ENCODE measurements at places on chromosomes 16 and 17.
A peak's percentile ranks its signal among the peaks of the same experiment; 100 is the strongest.

DNA sequence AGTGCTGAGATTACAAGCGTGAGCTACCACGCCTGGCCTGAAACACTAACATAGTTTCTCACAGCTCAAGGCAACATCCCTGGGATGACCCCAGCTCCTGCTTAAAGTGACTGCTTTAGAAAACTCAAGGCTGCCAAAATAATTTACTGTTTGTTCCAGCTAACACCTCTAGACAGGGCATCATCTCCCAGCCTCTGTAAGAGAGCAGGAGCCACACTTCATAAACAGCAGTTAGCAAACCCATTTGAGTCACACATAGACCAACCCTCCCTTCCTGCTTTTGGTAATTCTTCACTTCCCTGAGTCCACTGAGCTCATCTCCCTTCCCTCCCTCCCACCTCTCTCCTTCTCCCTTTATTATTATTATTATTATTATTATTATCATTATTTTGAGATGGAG is 201.3 kb downstream of the XYLT1 start:
- peaks cover 16% of the 10 kb centered on the region for H3K4me1 ChIP-seq
- DNase-seq, result no peak
- H3K4me3 ChIP-seq, result no peak overlapping the region

- no peak overlapping the region for H3K27ac ChIP-seq
- no peaks in the 10 kb centered on the region for H3K36me3 ChIP-seq
- no peaks in the 10 kb centered on the region for H3K27me3 ChIP-seq
- no peak for DNase-seq
- H3K4me3 ChIP-seq, result no peak overlapping the region
These were observed 7.3 kb upstream of the CAPNS2 start for GRCh38 chr16:55559233-55559632.

- no peak overlapping the region for H3K27ac ChIP-seq
- H3K36me3 ChIP-seq, result 0 out of 2 replicates have a peak, but pooled peaks cover 1% of the 10 kb centered on the region
- DNase-seq, result no peak
These were observed 14.4 kb downstream of the TBKBP1 start for GRCh38 chr17:47708312-47708863.

GRCh38 chr16:69381231-69381630 is 4.6 kb downstream of the TERF2 start:
- no peak for DNase-seq
- H3K27ac ChIP-seq, result no peak overlapping the region
- H3K27me3 ChIP-seq, result no peaks in the 10 kb centered on the region
- peaks cover 8% of the 10 kb centered on the region for H3K4me1 ChIP-seq
- peaks cover 5% of the 10 kb centered on the region for H3K36me3 ChIP-seq

DNA sequence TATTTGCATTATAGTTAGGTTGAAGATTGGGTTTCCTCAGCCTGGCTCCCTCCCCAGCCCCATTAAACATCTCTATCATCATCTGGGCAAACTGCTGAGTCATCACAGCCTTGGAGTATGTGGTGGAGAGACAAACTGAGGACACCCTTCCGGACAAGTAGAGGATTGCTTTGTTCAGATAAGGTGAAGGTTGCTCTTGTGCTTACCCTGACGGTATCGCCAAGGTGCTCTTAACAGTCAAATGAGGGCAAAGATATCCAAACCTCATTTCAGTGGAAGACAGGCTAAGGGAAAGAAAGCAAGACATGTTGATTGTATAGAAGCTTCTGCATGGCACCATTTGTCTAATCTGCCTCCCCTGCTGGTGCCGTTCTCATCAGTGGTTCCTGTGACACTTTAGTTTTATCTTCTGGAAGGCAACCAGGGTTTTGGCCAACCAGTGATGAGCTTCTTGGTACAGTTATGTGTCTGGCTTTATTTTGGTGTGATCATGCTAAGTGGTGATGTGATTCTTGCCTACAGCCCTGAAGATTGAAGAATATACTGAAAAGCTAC is 56.9 kb upstream of the LGALS9 start:
- H3K27ac ChIP-seq, result peak overlapping the region; percentile 54
- H3K4me1 ChIP-seq, result peaks cover 86% of the 10 kb centered on the region
- no peaks in the 10 kb centered on the region for H3K27me3 ChIP-seq
- H3K4me3 ChIP-seq, result no peak overlapping the region

- H3K27ac ChIP-seq, result no peak overlapping the region
- no peak overlapping the region for H3K4me3 ChIP-seq
- H3K27me3 ChIP-seq, result no peaks in the 10 kb centered on the region
- no peaks in the 10 kb centered on the region for H3K36me3 ChIP-seq
These were observed 347.7 kb downstream of the NPIPA8 start for GRCh38 chr16:17988839-17989238.

GRCh38 chr16:19884611-19885450 is at the start of gene GPRC5B:
Gene GPRC5B, minus strand, starts transcription at chr16:19884848. Its CDS starts 12,003 bp downstream, at chr16:19872845.
- peak within 1 kb of the TSS; percentile 47 for H3K4me3 ChIP-seq
- H3K27me3 ChIP-seq, result no peaks in the 10 kb centered on the region
- no peaks in the 10 kb centered on the region for H3K36me3 ChIP-seq
- H3K4me1 ChIP-seq, result no peaks in the 10 kb centered on the region
- H3K27ac ChIP-seq, result no peak within 1 kb of the TSS

DNA sequence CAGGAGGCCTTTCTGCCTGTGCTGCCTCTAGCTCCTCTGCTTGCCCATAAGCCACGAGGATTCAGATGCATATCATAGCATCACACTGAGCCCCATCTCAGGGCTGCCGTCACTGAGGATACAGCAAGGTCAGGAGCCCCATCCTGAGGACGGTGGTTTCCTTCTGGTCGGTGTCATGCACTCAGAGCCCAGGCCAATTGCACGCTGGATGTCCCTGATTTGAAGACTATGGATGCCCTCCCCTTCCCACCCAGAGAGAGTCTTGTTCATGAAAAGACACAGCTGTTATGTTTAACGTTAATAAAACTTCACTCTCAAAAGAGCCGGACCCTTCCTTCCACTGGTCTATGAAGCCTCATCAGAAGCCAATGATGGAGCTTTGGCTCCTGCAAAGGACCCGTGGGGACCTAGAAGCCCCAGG is 19.9 kb downstream of the COTL1 start:
- H3K36me3 ChIP-seq, result no peaks in the 10 kb centered on the region
- peaks cover 16% of the 10 kb centered on the region for H3K4me1 ChIP-seq
- no peak overlapping the region for H3K27ac ChIP-seq
- no peaks in the 10 kb centered on the region for H3K27me3 ChIP-seq
- DNase-seq, result no peak

- H3K27ac ChIP-seq, result no peak overlapping the region
- DNase-seq, result no peak
- H3K27me3 ChIP-seq, result no peaks in the 10 kb centered on the region
These were observed 638 bp upstream of the LYZL6 start for GRCh38 chr17:35944151-35944550.

Data from Caco-2 (cell line).